ENCODE measurements at places on chromosomes 4 and X.

GRCh38 chr4:159856451-159856850 is 753.6 kb downstream of the RAPGEF2 start:
- no peak for DNase-seq

GRCh38 chr4:88159229-88159725 is 838 bp upstream of the ABCG2 start:
- DNase-seq, result no peak

DNA sequence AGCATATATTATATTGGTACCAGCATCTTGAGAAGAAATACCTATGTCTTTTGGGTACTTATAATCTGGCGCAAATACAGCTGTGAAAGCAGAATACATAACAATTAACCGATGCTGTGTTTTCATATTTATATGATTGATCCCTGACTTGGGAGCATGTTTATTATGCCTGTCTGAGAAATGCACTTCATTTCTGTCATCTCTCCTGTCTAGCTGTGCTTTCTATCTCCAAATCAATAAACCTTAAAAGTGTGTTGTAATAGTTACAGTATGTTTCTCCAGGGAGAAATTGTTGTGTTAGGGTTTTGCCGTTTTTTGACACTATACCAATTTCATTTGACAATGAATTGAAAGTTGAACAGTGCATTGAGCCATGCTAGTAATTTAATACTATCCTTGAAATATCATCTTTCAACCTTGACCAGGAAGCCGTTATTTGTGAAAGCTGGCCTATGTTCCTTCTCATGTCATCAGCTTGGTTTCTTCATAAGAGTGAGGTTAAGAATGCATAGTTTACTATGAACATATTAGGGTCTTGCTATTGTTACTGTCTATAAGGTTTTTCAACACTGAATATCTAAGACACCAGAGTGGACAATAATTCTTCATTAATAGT is 206.2 kb upstream of the PCDH18 start:
- DNase-seq, result no peak

DNA sequence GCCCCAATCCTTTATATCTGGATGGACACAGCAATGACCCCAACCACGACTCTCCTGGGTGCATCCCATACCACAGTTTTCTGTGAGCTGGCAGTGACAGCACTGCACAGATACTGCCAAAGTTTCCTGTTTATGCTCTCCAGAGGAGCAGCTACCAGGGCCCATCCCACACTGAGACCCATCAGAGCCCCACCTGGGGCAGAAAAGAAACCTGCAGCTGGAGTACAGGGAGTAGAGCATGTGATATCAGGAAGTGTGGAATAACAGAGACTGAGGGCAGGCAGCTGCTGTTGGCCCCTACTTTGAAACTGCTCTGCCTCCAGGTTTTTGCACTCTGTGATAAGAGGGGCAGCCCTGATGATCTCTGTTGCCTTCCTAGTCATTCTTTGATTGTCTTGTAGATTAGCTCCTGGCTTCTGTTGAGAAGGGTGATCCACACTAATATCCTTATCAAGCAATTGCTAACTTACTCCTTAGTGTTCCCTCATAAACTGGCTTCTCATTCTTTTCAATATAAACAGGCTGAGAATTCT is 526.3 kb upstream of the TECRL start:
- DNase-seq, result no peak

- no peak for DNase-seq
Measured at GRCh38 chr4:8507196-8507570, 66.6 kb downstream of the TRMT44 start.

GRCh38 chr4:133464311-133464710 is 315.2 kb downstream of the PCDH10 start:
- DNase-seq, result no peak

All from stimulated activated CD8-positive, alpha-beta memory T cell treated with anti-CD3 and anti-CD28 coated beads, Interleukin-7, amount 100 ng/mL, for 1 hour (primary cell).